Hair follicle dermal papilla cell (primary cell): ENCODE measurements at places on chromosomes 3 and 15. TPM values are rescaled to one million over a fixed set of nuclear protein-coding genes. Genes with fewer than 3 reads are reported as not detected.

Gene BNC1
- total RNA-seq, result 20.3 and 37.4 TPM in 2 replicates

Gene CAMK2N2
- 0.16 TPM in 1 of 2 replicates, not detected in the other for total RNA-seq

Gene THUMPD3
- 35.7 and 37.2 TPM in 2 replicates for total RNA-seq

Gene RAF1
- 124 and 130 TPM in 2 replicates for total RNA-seq

Gene DIPK2A
- total RNA-seq, result 50.8 and 91.8 TPM in 2 replicates

Gene ZNF592
- 14.8 and 16.1 TPM in 2 replicates for total RNA-seq

Gene MCF2L2
- 0.32 and 0.36 TPM in 2 replicates for total RNA-seq

Gene SEMA3G
- total RNA-seq, result 0.85 and 0.97 TPM in 2 replicates

Gene KIF7
- 15.7 and 17.4 TPM in 2 replicates for total RNA-seq

Gene SEMA4B
- 8.4 and 9.2 TPM in 2 replicates for total RNA-seq

Gene ECE2
- total RNA-seq, result not detected in 2 replicates

Gene CALML4
- total RNA-seq, result 3.2 and 3.3 TPM in 2 replicates

Gene SUCNR1
- under 0.01 TPM in 1 of 2 replicates, not detected in the other for total RNA-seq

Gene SV2B
- not detected in 2 replicates for total RNA-seq

Gene UBAP1L
- 1.9 and 2.2 TPM in 2 replicates for total RNA-seq

Gene ROPN1B
- total RNA-seq, result not detected in 2 replicates

Gene ZNF774
- 0.85 and 1.9 TPM in 2 replicates for total RNA-seq

Gene IL17RC
- total RNA-seq, result 63.6 and 69.1 TPM in 2 replicates

Gene PDCD6IP
- total RNA-seq, result 153 and 220 TPM in 2 replicates

Gene CATSPER2
- total RNA-seq, result 0.24 and 0.65 TPM in 2 replicates

Gene PLSCR4
- total RNA-seq, result 67.3 TPM in 2 replicates
